ENCODE measurements at places on chromosomes 5 and 9.

DNA sequence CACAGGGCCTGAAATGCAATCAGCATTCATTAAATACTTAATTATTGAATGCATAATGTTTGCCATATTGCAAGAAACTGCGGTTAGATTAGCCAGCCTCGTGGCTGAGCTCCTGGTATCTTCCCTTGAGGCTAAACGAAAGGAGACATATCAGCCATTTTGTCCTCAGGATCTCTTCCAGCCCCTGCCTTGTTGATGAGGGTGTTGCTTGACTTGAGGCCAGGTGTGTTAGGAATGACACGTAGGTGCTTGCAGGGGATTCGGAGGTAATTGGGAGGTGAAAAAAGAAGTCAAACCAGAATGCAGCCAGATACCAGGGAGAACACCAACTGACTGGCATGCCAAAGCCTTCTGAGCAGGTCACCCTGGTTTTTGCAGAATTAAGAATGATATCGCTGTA, 12.5 kb downstream of the SH3RF2 start:
- DNase-seq: no peak

DNA sequence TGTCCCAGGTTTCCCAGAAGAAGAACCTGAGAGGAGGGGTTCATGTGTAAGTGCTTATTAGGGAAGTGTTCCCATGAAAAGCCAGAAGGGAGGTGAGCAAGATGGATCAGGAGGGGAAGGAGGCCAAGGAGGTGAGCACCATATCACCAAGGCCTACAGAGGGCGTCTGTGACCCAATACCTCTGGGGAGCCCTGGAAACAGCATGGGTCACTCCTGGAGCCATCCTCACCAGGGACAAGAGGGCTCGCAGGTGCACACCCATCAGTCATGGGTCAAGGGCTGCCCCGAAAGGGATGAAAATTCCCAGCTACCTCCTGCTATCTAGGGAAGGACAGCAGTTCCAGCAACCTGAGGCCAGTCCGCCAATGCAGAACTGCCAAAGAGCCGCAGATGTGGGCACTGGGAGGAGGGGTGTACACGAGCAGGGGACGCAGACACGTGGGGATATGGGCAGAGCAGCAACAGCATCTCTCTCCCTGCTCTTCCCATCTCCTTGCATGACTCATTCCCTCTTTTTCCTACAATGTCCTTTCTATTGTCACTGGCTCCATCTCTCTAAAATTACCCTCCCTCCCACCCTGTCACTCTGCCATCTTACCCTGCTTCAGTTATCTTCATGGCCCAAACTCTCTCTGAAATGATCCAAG, 167.6 kb upstream of the FSTL4 start:
- DNase-seq: no peak

DNA sequence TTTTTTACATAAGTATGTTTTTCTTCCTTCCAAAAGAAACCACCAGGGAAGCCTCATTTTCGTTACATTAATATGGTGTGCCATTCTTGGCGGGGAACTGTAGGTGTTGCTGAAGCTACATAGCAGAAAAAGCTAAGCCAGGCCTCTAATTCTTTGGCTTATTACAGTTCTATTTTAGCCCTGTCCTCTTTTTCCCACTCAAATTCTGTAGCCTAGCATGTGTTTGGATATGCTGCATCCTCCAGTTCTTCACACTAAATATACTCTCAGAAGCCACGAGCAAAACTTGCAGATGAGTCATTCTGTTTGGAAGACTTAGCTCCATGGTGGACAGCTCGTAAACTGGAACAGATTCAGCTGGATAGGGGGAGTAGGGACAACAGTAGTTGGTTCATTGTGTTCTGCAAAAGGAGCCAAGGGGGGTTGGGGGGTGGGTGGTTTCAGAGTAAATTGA, 369.4 kb downstream of the TMEM161B start:
- no peak for DNase-seq

DNA sequence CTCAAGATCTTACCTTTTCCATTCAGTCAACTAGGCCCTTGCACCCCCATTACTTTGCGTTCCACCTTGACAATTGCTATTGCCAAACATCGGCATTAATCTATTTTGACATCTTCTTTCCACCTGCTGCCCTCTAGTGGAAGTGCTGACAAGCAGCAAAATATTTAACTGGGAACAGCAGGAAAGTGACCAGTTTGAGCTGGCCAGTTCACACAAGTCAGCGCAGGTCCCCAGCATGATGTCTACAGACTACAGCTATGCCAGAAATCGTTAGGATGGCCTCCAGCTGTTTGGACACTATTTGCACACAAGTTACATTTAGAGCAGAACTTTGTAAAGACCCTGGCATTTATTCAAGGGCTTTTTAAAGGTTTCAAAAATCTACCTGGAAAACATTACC, 160.1 kb downstream of the GHR start:
- DNase-seq: no peak

DNA sequence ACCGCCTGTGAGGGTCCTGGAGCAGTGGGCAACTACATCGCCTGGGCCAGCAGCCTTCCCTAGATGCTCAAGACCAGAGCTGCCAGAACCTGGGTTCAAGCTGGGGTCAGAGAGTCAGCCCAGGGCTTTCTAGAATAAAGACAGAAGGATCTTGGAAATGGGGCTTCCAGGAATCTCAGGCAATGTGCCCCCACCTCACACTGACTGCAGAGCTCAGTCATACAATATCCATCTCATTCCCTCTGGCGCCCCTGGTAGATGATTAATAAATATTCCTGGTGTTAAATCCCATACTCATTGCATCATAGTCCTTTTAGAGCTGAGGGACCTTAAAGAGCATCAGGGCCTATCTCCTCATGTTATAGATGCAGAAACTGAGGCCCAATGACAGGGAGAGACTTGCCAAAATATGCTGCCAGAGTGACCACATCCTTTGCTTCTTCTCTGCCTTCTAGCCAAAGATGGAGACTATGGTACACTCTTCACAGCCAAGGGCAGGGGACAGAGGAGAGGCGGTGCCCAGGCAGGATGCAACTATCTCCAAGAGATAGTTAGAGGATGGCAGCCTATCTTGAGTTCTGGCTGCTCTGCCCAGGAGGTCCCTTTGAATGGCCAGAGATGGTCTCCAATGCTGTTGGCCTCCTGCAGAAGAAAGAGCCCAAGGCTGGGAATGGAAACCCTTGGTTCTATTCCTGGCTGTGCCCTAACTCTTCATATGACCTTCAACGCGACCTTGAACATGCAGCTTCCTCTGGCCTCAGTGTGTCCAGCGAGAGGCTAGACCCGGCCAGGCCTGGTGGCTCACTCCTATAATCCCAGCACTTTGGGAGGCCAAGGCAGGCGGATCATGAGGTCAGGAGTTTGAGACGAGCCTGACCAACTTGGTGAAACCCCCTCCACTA, 36.2 kb upstream of the IL17B start:
- DNase-seq: no peak

DNA sequence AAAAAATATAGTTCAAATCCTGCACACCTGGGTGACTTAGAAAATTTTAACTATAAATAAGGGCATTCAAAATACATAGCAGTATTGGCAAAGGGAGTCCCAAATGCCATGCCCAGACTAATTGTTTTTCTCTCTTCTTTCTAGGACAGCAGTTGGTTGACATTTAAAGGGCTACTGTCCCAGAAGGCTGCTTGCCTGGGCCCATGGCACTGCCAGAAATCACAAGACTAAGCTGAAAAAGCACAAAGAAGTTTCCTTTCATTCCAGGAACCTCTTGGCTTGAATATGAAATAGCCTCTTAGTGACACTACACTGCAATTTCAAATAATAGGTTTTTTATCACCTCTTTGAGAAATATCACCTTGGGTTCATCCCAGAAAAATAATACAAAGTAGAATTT, 388.9 kb upstream of the TRPC7 start:
- DNase-seq: no peak

DNA sequence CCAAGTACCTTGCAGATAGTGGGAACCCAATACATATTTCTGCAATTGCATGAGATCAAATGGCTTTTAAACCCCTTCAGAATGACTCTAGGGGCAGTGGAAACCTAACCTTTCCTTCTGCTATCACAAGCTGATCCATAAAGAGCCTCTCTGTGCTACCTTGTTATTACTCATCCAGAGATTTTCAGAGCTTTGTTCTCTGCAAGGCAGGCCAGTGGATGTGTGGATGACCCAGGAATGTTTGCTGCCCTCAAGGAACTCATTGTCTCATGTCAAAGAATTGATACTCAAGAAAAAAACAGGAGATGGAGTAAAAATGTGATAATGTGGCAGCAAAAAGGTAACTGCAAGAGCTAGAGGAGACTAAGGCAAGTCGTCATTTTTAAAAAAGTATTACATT, 164.1 kb downstream of the HMHB1 start:
- no peak for DNase-seq

GRCh38 chr5:141863569-141864178, 14.5 kb downstream of the PCDH1 start:
- no peak for DNase-seq
